Stimulated activated CD4-positive, alpha-beta T cell treated with anti-CD3 and anti-CD28 coated beads, Interleukin-15, amount 100 ng/mL, for 1 hour (primary cell): ENCODE measurements at places on chromosomes 16 and 17.

GRCh38 chr16:30464078-30464477 is 8.5 kb upstream of the ITGAL start:
- DNase-seq = no peak

- no peak for DNase-seq
These were observed 402.8 kb upstream of the SALL1 start for GRCh38 chr16:51553910-51554309.

GRCh38 chr17:64107500-64108236 is 22.3 kb downstream of the ERN1 start:
- no peak for DNase-seq

- DNase-seq = no peak
These were observed 380.7 kb upstream of the PSMD7 start for GRCh38 chr16:73915935-73916334.

- no peak for DNase-seq
These were observed 60.7 kb downstream of the IRF8 start for GRCh38 chr16:85959686-85960085.

DNA sequence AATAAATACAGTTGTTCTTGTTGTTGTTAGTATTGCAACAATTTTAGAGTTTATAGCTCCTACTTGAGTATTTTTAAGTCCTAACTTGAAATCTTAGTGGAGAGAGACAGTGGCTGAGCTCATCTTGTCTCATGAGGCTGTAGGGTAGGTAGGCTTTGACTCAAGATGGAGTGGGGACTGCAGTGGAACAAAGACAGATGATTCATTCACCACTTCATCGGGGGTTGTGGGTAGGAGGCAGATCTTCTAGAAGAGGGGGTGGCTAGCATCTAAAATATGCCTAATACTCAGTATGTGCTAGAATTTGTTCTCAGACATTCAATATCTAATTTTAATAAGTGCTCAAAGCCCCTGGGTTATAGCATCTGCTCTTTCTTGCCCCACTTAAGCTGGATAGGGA is 13.1 kb upstream of the MMD start:
- no peak for DNase-seq

DNA sequence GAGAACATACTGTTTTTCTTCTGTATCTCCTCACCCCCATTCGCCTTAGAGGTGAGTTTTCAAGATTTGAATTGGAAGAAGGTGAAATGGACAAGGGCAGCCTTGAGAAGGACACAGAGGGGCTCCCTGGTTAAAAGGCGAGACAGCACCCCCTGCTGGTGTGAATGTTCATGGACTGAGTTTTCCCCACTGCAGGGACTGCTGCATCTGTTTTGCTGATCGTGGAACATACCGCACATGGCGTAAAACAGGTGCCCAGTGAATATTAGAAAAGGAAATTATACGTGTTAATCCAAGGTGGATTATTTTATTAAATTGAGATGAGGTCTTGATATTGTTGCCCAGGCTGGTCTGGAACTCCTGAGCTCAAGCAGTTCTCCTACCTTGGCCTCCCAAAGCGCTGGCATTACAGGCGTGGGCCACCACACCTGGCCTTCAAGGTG is 54.5 kb downstream of the NDE1 start:
- DNase-seq = peak; percentile 61

GRCh38 chr16:9107025-9107970 is 15.9 kb downstream of the HAPSTR1 start:
- no peak for DNase-seq

- DNase-seq = no peak
These were observed 147.1 kb downstream of the RPTOR start for GRCh38 chr17:80691784-80692183.
